Mammary epithelial cell (primary cell): ENCODE measurements at places on chromosomes 3 and 15. TPM values are rescaled to one million over a fixed set of nuclear protein-coding genes. Genes with fewer than 3 reads are reported as not detected.

The TMEM207 gene
- polyA plus RNA-seq, result not detected

The CYP1A2 gene
- not detected for polyA plus RNA-seq

The LMAN1L gene
- not detected for polyA plus RNA-seq

The CTXND1 gene
- not detected for polyA plus RNA-seq

The SLC12A1 gene
- polyA plus RNA-seq, result not detected

The MESP2 gene
- polyA plus RNA-seq, result 0.10 TPM

The KLF15 gene
- 0.05 TPM for polyA plus RNA-seq

The ITPKA gene
- polyA plus RNA-seq, result 0.63 TPM

The SLC9C1 gene
- not detected for polyA plus RNA-seq

The LSAMP gene
- polyA plus RNA-seq, result not detected

The ADAMTS9 gene
- 0.31 TPM for polyA plus RNA-seq

The TLR9 gene
- polyA plus RNA-seq, result not detected

The OIP5 gene
- 12.2 TPM for polyA plus RNA-seq

GRCh38 chr15:41429003-41429890, 12.4 kb downstream of the RTF1 start:
- no peak for DNase-seq

DNA sequence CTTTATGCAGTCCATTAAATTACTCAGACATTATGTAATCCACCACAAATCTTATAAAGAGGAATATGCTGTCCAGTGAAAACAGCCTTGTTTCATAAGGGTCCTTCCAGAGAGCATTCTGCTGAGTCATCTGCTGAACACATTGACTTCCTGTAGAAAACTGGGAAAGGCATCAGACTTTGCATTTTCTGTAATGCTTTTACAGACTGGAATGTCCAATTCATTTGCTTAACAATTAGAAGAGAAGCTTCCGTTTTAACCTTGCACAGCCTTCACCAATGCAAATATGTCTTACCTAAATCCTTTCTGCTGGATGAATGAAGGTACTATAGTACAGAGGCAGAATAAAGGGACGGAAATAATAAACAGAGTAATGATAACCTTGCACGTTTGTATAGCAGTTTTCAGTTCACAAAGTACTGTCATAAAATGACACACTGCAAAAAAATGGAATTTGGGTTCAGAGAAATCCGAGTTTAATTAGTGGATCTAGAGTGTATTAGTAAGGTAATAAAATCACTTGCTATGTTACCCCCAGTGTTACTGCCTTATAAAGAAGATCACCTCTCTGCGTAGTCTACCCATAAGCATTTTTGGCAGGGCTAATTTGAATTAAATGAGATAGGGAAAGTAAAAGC, 301.5 kb downstream of the PYDC2 start:
- DNase-seq, result peak; percentile 67

DNA sequence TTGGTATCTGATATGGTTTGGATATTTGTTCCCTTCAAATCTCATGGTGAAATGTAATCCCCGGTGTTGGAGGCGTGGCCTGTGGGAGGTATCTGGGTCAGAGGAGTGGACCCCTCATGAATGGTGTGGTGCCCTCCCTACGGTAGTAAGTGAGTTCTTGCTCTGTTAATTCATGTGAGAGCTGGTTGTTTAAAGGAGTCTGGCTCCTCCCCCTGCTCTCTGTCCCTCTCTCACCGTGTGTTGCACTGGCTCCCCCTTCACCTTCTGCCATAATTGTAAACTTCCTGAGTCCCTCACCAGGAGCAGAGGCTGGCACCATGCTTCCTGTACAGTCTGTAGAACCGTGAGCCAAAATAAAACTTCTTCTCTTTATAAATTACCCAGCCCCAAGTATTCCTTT, 246.9 kb upstream of the AGTR1 start:
- DNase-seq, result no peak

- DNase-seq, result no peak
Measured at GRCh38 chr3:24952388-24952787, 457.7 kb upstream of the THRB start.

GRCh38 chr3:192958219-192958872, 40.7 kb upstream of the MB21D2 start:
- peak; percentile 3 for DNase-seq

GRCh38 chr3:188788621-188789081, 383.1 kb upstream of the TPRG1 start:
- peak; percentile 90 for DNase-seq

GRCh38 chr3:118536764-118537163, 497.9 kb downstream of the IGSF11 start:
- peak; percentile 94 for DNase-seq

DNA sequence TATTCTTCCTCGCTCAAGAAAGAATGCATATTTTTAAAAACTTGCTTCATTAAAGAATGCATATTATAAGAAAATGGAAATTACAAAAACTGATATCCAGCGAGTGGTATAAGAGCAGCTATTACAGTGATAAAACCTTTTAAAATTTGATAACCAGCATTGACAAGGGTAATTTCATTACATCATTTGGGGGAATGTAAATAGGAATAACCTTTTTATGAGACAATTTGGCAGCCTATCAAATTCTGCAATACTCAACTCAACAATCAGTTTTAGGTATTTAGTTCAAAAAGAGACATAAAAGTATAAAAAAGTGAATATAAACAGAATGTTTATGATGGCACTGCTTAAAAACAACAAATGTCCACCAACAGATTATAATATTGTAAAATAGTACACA, 35.4 kb downstream of the MAP4 start:
- DNase-seq, result no peak

- DNase-seq, result peak; percentile 26
Measured at GRCh38 chr3:113697500-113698090, 1.2 kb upstream of the USF3 start.

GRCh38 chr3:117278424-117279190, 569.0 kb downstream of the TUSC7 start:
- no peak for DNase-seq

DNA sequence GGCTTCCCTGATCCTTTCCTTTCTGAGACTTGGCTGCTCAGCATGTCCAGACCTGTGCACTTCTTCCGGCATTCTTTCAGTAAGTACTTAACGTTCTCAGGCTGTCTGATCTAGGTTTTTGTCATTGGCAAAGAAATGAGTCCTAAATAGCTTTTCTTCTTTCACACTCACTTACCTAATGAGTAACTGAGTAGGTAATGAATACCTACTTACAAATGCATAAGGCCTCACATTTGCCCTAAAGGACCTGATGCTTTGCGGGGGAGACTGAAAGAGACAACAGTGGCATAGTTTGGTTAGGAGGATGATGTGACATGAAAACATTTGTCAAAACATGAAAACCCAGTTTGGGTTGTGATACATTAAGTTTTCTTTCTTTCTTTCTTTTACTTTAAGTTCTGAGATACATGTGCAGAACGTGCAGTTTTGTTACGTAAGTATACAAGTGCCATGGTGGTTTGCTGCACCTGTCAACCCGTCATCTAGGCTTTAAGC, 516.7 kb upstream of the CFAP20DC start:
- DNase-seq, result peak; percentile 94

- DNase-seq, result no peak
Measured at GRCh38 chr3:14429237-14429636, 26.8 kb downstream of the SLC6A6 start.

DNA sequence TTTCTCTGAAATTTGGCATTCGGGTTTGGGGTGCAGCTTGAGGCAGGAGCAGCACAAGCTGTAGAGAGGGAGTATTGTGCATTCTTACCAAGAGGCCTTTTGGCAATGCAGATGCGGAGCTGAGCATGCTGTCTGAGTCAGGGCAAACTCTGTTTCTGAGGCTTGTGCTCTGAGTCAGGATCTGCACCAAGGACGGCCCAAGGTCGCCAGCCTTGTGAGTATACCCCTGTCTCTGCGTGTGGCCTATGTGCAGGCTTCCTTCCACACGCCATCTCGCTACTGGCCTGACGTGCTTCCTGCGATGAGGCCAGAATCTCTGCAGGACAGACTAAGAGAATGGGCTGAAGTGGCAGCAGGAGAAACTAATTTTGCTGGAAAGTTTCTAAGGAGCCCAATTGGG, 83.8 kb upstream of the ROPN1 start:
- DNase-seq, result no peak

DNA sequence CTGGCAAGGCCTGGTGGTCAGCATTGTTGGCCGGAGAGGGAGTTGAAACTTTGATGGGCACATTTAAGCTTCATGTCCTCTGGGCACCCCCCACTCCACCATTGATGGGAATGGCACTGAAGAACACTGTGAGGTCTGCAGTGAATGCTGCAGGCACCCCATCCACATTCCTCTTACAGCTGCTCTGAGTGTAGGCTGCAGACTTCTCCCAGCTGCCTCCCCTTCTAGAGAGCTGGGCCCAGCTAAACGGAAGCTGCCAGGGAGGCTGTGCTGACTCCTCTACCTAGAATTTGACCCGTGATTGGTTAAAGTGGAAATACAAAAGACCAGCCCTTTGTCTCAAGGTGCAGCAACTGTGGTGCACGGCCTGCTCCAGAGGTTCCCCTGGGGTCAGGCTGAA, 10.6 kb downstream of the TMEM158 start:
- DNase-seq, result no peak

DNA sequence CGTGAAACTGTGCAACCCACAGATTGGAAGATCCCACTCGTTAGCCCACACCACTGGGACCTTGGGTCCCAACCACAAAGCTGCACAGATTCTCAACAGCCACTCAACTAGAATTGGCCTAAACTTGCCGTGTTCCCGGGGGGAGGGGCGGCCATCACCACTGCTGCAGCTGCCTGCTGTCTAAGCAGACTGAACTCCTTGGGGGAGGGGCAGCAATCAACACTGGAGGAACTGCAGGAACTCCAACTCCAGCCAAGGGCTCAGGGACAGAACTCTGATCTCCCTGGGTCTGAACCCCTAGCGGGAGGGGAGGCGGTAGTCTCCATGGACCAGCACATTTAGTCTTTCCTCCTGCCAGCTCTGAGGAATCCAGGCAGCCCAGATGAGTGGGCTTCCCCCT, 205.9 kb downstream of the RSL24D1 start:
- DNase-seq, result no peak

DNA sequence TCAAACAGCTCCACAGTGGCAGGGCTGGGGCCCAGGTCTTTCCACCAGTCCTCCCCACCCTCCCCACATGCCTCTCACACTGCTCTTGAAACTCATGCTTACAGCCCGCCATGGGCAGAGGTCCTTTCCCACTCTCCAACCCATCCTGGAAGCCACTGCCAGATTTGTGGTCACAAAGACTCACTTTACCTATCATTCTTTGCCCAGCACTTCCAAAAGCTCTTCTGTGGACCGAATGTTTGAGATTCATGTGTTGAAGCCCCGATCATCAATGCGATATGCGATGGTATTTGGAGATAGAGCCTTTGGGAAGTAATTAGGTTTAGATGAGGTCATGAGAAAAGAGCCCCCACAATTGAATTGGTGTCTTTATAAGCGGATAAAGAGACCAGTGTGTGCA, 247.8 kb downstream of the VPS13C start:
- DNase-seq, result no peak

DNA sequence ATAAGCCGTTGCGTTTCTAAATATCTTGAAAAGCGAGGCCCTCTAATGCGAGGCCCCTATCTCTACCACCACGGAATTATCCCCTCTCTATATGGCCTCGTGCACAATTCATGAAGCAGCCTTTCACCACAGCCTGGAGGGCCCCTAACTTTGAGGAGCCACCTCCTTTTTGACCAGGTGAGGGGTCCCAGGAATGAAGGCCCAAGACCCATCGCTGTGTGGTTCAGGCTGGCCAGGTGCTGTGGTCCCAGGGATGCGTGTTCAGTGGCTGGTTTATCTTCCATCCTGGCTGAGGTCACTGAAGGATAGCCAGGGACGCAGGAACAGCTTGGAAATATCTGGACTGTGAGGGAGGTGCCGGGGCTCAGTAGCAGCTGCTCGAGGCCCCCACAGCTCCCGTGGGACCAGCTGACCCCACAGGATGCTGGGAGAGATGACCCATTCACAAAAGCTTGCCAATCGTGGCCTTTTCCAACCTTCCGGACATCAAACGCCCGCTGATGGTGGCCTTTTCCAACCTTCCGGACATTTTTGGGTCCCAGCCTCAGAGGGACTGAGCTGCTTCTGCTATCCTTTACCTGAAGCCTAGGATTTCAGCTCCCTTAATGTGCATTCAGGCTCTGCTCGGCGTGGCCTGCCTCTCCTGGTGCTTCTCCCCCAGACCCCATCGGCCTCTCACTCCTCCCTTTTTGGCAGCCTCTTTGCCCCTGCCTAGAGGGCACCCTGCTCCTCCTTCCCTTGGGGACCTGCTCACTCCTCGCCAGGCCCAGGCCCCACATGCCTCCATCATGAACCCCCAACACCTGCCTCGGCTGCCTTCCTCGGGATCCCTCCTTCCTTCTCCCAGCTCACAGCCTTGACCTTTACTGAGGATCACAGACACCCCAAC, 140.9 kb downstream of the CHSY1 start:
- DNase-seq, result no peak

- DNase-seq, result no peak
Measured at GRCh38 chr15:48456134-48456533, 124.9 kb downstream of the DUT start.

- peak; percentile 27 for DNase-seq
Measured at GRCh38 chr3:155185631-155186071, 105.5 kb downstream of the MME start.

DNA sequence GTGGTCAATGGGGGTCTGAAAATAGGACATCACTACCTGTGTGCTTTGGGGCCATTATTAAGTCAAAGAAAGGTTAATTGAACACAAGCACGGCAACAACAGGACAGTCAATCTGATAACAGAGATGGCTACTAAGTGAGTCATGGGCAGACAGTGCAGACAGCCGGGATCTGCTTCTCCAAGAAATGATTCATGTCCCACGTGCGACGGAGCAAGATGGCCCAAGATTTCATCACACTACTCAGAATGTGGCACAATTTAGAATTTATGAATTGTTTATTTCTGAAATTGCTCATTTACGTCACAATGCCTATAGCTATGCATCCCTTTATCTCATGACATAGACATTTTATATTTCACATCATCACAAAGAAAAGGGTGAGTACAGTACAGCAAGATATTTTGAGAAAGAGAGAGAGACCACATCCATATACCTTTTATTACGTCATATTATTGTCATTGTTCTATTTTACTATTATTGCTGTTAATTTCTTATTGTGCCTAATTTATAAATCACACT, 770.6 kb upstream of the NR2F2 start:
- DNase-seq, result peak; percentile 88

DNA sequence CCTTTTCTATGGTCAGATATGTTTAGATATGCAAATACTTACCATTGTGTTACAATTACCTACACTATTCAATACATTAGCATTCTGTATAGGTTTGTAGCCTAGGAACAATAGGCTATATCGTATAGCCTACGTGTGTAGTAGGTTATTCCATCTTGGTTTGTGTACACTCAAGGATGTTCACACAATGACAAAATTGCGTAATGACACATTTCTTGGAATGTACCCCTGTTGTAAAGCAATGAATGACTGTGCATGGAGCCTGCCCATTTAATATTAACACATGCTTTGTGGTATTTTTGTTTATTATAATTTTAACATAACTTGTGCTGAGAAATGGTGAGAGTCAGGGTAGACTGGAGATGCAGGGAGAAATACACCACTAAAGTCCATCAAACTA, 154.9 kb downstream of the LEKR1 start:
- no peak for DNase-seq

DNA sequence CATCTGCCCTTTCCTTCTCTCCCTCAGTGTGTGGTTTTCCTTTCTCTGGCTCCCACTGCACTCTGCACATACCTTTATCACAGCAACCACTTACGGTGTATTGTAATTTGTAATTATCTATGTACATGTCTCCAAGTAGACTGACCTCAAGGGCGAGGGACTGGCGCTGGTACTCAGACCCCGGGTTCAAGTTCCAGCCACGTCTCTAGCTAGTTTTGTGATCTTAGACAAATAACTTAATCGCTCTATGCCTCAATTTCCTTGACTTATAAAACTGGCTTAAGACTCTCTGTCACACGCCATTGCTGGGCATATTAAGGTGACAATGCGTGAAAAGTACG, 607 bp upstream of the SENP2 start:
- no peak for DNase-seq
